ENCODE measurements at places on chromosomes 12 and 14. TPM values are rescaled to one million over a fixed set of nuclear protein-coding genes. Genes with fewer than 3 reads are reported as not detected.

DNA sequence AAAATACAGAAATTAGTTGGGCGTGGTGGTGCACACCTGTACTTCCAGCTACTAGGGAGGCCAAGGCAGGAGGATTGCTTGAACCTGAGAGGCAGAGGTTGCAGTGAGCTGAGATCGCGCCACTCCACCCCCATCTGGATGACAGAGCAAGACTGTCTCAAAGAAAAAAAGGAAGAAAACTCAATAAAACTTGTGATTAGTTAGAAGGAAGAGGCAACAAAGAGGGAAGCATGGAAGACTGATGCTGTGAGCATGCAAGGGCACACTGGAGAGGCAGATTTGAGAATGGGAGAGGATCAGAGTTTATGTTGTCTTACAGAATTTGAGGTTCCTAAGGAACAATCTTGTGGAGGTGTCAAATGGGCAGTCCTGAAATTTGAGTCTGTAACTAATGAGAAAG is 2.8 kb upstream of the ZC2HC1C start:
- DNase-seq: no peak

GRCh38 chr12:89234324-89235114 is 117.8 kb downstream of the DUSP6 start:
- DNase-seq: no peak

DNA sequence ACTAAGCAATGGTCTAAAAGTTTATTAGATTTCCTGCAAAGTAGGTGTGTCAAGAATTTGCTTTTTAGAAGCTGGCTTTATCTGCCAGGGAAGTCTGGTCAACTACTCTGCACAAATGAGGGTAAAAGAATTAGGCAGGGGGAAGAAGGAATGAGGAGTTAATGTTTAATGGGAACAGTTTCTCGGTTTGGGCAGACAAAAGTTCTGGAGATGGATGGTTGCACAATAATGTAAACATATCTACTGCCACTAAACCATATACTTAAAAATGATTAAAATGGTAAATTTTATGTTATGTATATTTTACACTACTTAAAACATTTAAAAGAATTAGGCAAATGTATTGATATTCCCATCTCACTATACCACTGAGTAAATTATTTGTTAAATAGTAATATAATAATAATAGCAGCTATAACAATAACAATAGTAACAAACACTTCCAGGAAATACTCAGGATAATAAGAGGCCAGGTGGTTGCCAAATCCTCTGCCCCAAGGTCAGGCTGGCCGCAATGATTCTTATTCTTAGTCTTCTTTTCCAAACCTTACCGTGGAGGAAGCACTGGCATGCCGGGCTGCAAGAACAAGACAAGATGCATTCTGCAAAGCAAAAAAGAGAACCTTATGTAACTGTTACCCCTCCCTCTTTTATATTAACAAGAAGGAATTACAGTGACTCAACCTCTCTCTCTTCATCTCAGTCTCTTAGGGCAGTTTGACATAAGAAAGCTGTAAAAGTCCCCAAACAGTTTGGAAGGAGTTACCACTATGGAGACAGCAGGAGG is 13.9 kb downstream of the CS start:
- no peak for DNase-seq

DNA sequence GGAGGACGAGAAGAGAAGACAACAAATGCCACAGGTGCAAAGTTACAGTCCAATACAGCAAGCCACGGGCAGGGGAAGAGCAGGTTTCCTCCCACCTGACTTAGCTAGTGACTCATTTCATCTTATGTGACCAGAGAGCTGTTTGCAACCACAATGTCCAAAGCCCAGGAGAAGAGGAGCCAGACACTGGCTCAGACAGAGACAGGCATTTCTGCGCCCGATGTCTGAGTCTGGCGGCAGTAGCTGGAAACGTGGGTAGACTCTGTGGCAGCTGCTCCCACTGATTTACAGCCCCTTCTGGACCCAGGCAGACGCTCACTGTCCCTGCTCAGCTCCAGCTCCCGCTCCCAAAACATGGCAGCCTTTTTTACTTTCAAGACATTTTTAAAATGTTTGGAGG is 60.0 kb downstream of the CHGA start:
- DNase-seq: no peak

TSPAN11 gene
- 1.5 TPM for total RNA-seq

DNA sequence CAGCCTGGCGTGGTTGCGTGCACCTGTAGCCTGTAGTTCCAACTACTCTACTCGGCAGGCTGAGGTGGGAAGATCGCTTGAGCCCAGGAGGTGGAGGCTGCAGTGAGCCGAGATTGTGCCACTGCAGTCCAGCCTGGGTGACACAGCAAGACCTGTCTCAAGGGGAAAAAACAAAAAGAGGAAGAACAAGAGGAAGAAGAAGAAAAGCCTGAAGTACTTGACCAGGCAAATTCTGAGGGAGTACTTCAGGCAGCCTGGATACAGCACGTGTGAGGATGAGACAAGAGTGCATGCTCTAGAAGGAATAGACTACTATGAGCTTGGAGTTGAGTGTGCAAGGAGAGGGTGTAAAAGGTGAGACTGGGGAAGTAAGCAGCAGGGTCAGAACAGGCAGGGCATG is 1.8 kb downstream of the GDF3 start:
- no peak for DNase-seq

A2M gene
- 640 TPM for total RNA-seq

DNA sequence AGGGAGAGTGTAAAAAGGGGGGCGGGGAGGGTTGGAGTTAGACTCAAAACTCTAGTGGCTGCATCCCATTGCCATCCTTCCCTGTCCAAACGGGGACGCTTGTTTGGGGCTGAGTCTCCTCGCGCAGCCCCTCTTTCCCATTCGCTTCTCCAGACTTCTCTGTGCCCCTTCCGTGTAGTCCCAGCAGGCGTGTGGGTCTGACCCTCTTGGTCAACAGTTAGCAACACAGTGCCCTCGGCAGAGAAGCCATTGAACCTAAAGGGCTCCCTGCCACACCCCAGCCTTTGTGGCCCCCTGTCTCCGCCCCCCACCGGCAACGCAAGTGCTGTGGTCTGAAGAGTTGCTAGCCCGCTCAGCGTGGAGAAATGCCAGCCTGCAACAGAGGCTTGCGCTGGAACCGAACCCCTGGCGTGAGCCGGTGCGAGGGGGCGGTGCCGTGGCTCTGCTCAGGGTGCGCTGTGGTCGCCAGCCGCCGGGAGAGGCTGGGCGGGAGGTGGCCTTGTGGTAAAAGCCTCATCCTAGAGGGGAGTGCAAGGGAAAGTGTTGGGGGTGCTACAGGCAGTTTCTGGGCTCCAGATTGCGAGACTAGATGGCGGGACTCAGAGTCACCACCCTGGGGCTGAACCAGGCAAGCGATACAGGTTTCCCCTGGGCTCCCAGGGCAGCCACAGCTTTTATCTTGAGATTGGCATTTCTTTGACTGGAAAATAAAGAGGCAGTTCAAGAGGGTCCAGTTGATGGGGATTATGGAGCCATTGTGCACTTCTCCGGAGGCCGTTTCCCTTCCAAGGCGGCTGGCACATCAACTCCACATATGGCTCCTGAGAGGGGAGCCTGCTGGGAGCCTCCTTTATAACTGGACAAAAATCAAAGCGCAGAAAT is 2.1 kb downstream of the PLXNC1 start:
- peak; percentile 73 for DNase-seq

STXBP6 gene
- 41.4 TPM for total RNA-seq

PLA2G1B gene
- total RNA-seq: not detected

- DNase-seq: no peak
Measured at GRCh38 chr14:58631732-58632131, 6.0 kb upstream of the DACT1 start.

NOXRED1 gene
- 0.22 TPM for total RNA-seq

DNA sequence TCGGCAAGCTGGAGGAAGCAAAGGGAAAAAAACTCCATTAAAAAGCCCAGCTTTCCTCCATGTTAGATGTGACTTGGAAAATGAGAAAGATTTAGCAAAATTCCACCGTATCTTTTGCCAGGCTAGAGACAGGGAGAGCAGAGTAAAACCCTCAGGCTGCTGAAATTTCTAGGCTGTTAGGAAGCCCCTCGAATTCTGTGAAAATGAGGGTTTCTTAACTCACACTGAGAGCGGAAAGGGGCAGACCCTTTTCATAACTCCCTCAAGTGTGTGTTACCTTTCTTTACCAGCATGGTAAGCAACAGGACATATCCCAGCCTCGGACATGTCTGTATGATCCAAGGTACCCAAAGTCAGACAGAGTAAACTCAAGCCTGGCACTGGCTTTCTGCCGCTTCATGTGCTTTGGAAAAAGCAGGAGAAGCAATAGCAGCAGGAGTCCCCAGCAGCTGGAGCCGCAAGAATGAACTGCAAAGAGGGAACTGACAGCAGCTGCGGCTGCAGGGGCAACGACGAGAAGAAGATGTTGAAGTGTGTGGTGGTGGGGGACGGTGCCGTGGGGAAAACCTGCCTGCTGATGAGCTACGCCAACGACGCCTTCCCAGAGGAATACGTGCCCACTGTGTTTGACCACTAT is at the start of gene RHOJ:
Gene RHOJ, plus strand, starts transcription at position 37 of the 637 bp plus-strand sequence. Its CDS starts 427 bp downstream, at position 464.
- peak; percentile 73 for DNase-seq

TSPAN8 gene
- total RNA-seq: not detected

OVCH1 gene
- 0.24 TPM for total RNA-seq

GRCh38 chr14:68297039-68297438 is 477.5 kb downstream of the RAD51B start:
- DNase-seq: no peak

All from Right ventricle myocardium inferior (tissue), 1 donor.